ENCODE measurements at places on chromosomes 2 and 18.

- DNase-seq: peak; percentile 15
These were observed 35.0 kb upstream of the LRP1B start for GRCh38 chr2:142165790-142166189.

GRCh38 chr2:33069894-33070651, 123.3 kb downstream of the LTBP1 start:
- DNase-seq: no peak

GRCh38 chr2:239472235-239472775, 71.5 kb upstream of the HDAC4 start:
- DNase-seq: peak; percentile 93

- DNase-seq: no peak
These were observed 516.3 kb downstream of the NRXN1 start for GRCh38 chr2:50515638-50516037.
